ENCODE measurements at places on chromosomes 2 and 18.
A peak's percentile ranks its signal among the peaks of the same experiment; 100 is the strongest.

GRCh38 chr2:238709325-238710025 is 138.4 kb upstream of the TWIST2 start:
- DNase-seq = no peak

- DNase-seq = no peak
These were observed 122.2 kb upstream of the PXDN start for GRCh38 chr2:1866402-1867111.

DNA sequence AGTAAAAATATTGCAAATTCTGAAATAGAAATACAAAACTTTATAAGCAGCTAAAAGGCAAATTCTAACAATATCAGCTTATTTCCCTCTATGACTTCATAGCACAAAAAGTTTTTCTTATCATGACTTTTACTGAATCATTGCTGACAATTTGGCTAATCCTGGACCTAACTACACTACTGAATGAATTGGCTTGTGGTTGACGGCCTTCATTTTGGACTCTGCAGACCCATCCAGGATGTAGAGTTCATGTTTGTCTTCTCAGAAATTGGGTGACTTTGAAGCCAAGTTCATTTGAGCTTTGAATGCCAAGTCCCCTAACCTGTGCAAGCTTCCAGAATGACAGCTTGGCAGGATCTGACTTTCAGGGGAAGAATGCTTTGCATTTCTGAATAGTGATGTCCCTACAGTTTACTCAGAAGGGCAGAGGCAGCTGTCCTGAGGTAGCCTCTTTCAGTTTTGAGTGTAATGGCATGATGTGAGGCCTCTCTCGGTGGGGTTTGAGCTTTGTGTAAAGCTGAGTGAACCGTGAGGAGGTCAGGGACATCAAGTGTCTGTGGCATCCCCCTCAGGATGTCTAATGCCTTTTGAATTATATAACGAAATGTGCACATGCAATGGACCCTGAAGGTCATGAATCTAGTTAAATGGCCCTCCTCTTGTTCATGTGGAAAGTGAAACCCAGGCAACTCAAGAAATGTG is 48.0 kb downstream of the EFEMP1 start:
- no peak for DNase-seq

GRCh38 chr2:217733461-217733860 is 269.3 kb downstream of the TNS1 start:
- no peak for DNase-seq

DNA sequence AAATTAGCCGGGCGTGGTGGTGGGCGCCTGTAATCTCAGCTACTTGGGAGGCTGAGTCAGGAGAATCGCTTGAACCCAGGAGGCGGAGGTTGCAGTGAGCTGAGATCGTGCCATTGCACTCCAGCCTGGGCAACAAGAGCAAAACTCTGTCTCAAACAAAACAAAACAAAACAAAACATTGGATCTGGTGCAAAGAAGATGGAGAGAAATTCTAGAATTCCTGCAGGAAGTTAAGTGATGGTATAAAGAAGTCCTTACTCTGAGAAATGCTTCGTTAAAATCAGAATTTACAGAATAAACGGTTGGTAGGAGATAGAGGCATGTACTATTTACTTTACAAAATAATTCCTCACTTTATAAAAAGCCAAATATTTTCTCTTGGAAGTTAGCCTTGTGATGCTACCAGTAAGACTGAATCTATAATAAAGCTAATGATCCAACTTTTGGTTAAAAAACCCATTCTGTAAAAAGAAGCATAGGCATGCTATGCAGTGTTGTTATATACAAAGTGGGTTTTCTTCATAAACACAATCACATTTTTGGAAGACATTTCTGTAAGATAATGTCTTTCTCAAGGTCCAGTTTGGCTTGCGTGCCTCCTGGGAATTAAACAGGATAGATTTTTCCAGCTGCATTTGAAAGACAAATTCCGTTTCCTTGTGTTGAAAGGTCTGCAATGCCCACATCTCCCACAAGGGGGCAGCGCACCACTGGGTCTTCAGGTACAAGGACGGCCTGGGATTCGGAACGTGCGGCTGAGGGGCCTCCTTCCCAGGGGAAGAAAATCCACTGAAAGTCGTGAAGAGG is 35.6 kb upstream of the PNO1 start:
- peak; percentile 72 for DNase-seq

- DNase-seq = peak; percentile 2
These were observed 90.9 kb downstream of the PLA2R1 start for GRCh38 chr2:159971365-159972152.

GRCh38 chr2:234695981-234696380 is 199.1 kb upstream of the ARL4C start:
- no peak for DNase-seq

GRCh38 chr2:82748653-82749052 is 1710.4 kb downstream of the SUCLG1 start:
- DNase-seq = no peak

DNA sequence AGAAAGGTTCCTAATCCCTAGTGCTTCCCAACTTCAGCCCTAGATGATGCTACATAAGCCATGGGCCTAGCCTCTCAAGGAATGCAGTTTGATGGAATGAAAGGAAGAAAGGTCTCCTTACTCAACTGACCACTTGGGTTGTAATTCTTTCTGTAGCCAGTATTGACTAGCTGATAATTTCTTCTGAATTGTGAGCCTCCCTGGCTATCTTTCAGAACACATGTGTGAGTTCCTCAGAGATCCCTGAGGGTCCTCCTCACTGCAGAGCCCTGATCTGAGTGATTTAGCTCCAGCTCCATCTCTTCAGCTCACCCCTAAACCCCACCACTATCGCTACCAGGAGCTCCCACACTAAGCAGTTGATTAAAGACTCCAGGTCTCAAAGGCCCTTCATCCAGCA is 31.5 kb downstream of the CFAP210 start:
- DNase-seq = no peak

DNA sequence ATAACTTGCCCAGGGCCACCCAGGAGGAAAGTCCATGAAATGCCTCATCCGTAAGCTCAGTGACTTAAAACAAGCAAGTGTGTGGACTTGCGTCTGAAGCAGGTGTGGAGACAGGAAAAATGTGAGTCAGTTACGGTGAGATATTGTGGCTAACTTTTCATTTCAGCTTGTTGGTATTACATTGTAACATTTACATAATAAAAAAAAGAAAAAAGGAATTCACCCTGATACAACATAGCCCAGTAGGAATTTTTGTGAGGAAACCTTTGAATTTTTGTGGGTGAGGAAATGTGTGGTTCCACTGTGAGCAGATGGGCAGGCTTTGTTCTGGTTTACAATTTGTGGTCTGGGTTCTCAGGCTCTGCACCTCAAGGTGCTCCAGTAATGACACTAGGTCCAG is 33.7 kb upstream of the LYPD6B start:
- no peak for DNase-seq

DNA sequence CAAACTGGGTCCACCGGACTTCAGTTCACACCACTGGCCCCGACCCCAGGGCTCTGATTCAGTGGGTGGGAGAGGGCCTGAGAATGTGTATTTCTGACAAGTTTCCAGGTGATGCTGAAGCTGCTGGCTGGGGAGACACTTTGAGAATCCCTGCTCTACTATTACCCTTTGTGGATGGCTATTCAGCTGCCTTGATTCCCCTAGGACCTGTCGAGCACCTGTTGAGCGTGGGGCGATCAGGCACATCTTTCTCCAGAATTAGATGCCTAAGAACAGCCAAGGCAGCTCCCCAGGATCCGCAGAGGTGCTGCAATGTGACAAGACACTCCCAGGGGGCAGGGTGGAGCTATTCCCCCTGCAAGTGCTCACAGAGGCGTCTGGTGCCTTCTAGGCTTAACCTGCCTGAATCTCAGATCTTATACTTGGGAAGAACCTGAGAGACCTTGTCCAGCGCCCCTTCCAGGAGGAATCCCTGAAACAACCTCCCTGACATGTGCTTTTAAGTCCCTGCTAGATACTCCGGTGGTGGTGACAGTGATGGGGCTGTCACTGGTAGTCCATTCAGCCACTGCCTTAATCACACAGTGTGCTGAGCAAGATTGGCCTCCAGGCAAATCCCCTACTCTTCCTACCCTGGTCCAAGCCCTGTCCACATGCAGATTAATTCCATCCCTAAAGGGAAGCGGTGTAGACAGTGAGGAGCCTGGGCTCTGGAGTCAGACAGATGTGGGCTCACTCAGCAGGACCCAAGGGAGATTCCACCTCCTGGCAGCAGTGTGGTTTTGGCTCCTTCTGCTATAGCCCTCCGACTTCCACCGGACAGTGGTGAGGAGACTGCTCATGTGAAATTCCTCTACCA is 43.4 kb upstream of the OTOF start:
- peak; percentile 66 for DNase-seq

- DNase-seq = no peak
These were observed 1877.7 kb upstream of the LRRTM1 start for GRCh38 chr2:82182270-82182669.

DNA sequence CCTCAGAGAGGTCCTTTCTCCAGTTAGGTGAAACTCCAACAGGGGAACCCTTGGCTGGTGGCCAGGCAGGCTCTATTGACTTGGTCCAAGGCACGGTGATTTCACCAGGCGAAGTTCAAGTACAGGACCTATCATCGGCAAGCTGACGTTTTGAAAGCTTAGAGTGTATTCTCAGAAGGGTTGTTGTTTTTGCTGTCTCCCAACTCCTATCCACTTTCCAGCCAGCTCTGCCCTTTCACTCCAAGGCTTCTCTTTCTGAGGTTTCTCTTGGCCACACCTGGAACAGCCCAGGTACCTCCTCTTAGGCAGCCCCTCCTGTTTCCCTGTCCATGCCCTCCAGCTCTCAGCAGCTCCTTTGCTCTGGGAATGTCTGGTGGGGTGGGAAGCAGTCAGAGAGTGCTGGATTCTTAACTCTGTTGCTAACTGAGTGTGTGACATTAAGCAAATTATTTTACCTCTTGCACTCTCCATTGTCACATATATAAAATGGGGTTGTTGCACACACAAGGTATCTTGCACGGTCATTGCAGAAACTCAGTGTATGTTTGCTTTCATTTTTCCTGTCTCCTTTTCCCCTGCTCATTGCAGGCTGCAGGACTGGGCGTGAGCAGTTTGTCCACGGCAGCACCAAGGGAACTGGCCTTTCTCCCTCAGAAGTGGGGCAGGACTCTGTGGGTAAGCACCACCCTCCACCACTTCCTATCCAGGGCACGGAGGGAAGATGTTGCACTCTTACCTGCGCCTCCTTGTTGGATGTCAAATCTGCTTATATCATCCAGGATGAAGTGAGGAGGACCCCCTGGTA is 30.2 kb downstream of the CAPN13 start:
- DNase-seq = no peak

- no peak for DNase-seq
These were observed 3.6 kb upstream of the ECEL1 start for GRCh38 chr2:232491139-232491780.

- DNase-seq = no peak
These were observed 296.0 kb upstream of the MGAT5 start for GRCh38 chr2:133957724-133958480.

GRCh38 chr2:37934591-37935513 is 9.8 kb downstream of the RMDN2 start:
- no peak for DNase-seq

All from NCI-H146 (cell line).